Naive thymus-derived CD8-positive, alpha-beta T cell (primary cell): ENCODE measurements at places on chromosomes 7 and 10. TPM values are rescaled to one million over a fixed set of nuclear protein-coding genes. Genes with fewer than 3 reads are reported as not detected.

The VENTX gene
- total RNA-seq, result not detected

The KCNH2 gene
- total RNA-seq, result 1.3 TPM

The GCK gene
- 1.2 TPM for total RNA-seq

The SLC26A5 gene
- not detected for total RNA-seq

The CRYGN gene
- 0.39 TPM for total RNA-seq

- H3K36me3 ChIP-seq, result no peaks in the 10 kb centered on the region
- no peak for DNase-seq
- H3K4me1 ChIP-seq, result peaks cover 35% of the 10 kb centered on the region
- H3K4me3 ChIP-seq, result no peak overlapping the region
- H3K27me3 ChIP-seq, result no peaks in the 10 kb centered on the region
- H3K27ac ChIP-seq, result peak overlapping the region; percentile 85
These were observed 2.6 kb upstream of the CAMK2G start for GRCh38 chr10:73876971-73877370.

DNA sequence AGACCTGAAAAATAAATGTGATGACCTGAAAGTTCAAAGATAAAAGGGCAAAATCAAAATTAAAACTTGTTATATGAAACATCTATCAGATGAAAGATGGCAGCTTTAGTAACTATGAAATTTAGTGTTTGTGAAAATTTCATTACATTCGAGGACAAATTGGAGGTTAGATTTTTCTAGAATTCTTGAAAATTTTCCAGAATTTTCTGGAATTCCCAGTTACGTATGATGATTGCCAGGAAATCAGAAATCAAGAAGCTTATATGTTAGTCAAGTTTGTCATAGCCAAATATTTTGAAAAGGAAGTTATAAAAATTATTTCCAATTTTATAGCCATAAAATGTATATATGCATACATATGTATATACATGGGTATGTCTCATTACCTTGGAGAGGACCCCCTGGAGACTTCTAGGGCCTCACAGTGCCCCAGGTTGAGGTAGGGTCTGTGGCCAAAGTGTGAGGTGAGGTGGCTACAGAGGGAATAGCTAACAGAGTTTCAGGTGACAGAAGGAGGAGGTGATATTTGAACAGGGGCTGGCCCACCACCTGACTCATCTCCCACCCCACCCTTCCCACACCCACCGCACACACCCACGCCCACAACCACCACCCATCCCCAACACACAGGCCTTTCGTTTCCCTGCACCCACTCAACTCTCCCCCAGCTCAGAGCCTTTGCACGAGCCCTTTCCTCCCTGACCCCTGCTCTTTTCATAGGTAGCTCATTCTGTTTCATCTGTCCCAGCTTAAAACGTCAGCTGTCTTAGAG lies 21.5 kb downstream of the C10orf105 start:
- H3K27ac ChIP-seq, result peak overlapping the region; percentile 47
- no peak for DNase-seq
- peak overlapping the region; percentile 4 for H3K4me3 ChIP-seq
- peaks cover 49% of the 10 kb centered on the region for H3K4me1 ChIP-seq
- no peaks in the 10 kb centered on the region for H3K36me3 ChIP-seq

DNA sequence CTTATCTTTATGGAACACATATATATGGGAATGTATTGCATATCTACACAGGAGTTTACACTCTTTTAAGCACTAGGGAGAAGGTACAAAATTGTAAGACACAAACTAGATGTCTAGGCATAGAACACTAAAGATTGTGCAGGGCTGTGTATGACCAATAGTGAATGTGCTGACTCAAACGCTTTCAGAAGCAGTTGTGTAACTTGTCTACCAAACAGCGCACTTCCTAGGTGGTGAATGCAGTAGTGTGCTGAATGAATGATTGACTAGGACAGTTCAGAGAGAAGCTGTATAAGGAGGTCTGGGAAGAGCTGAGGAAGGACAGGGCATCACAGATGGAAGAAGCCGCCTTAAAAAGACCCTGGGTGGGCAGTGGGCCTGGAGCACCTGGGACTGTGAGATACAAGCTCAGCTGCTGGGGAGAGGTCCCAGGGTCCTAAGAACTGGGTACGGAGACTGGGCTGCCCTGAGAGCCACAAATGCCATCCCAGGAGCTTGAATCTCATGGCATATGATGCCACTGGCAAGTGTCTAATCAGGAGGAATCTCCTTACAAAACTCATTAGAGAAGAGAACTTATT lies 14.2 kb downstream of the CLRN3 start:
- no peak for DNase-seq
- H3K4me1 ChIP-seq, result peaks cover 2% of the 10 kb centered on the region
- H3K4me3 ChIP-seq, result no peak overlapping the region
- H3K27me3 ChIP-seq, result no peaks in the 10 kb centered on the region
- no peaks in the 10 kb centered on the region for H3K36me3 ChIP-seq
- peak overlapping the region; percentile 3 for H3K27ac ChIP-seq

DNA sequence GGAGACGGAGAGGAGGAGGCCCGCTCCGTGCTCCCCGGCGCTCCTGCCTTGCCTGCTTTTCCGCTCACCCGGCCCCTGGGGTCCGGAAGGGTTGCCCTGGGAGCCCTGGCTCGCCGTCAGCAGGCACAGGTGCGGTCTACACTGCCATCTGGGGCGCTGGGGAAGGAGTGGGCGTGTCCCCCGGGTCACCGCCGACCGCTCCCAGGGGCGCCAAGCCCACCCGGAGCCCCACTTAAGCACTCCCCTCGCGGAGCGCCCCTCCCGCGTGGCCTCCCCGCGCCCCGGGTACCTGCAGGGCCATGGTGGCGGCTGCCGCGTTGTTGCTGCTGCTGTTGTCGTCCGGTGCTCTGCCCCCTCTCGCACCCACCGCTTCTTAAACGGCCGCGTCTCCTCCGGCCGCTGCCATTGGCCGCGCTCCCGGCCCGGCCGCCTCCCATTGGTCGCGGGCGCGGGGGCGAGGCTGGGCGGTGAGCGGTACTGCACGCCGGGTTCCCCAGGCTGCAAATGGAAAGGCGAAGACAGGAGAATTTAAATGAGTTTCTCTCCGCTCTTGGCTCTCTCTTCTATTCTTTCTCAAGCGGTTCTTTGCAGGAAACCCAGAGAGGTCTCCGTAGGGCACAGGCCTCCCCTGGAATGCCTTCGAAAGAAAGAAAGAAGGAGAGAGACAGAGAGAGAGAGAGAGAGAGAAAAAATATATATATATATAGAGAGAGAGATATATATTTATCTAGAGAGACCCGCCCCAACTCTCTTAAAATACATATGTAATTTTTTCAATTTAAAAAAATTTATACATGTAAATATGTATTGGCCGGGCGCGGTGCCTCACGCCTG lies at the start of gene ACBD7:
ACBD7 (minus strand) TSS at position 349 of the 834 bp plus-strand sequence; CDS start at position 301, 48 bp downstream.
- H3K27ac ChIP-seq, result no peak within 1 kb of the TSS
- peak within 1 kb of the TSS; percentile 72 for H3K4me3 ChIP-seq
- no peaks in the 10 kb centered on the region for H3K36me3 ChIP-seq
- peak; percentile 76 for DNase-seq
- no peaks in the 10 kb centered on the region for H3K4me1 ChIP-seq
- H3K27me3 ChIP-seq, result no peaks in the 10 kb centered on the region

DNA sequence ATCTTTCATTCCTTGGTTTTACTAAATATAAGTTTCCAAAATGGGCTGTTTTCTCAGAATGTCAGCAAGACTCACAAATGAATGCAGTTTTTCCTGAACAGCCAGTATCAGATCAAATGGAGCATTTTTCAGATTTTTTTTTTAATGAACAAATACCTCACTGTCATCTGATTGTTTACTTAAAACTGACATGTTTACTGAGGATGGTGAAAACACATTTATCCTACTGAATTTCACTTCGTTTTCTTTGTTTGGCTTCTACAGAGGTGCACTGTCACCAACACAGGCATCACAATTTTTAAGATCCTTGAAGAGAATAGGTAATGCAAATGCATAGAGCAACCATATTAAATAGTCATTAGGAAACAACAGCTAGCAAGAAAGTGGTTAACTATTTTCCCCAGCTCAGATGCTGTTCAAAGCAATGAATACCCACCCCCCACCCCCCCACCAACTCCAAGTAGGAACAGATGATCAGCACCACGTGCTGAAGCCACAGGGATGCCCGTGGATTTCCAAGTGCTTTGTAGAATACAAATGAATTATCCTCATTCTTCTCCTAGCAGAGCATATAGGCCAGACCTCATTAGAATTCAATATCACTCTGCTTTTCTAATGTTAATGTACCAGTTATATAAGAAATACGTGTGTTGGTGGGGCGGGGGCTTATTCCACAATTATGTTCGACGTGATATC lies 205.9 kb downstream of the SKAP2 start:
- no peak overlapping the region for H3K4me3 ChIP-seq
- DNase-seq, result no peak
- H3K27ac ChIP-seq, result no peak overlapping the region
- H3K36me3 ChIP-seq, result no peaks in the 10 kb centered on the region
- peaks cover 6% of the 10 kb centered on the region for H3K27me3 ChIP-seq
- H3K4me1 ChIP-seq, result no peaks in the 10 kb centered on the region

GRCh38 chr7:137789215-137789882 lies 57.4 kb downstream of the DGKI start:
- no peak for DNase-seq
- H3K36me3 ChIP-seq, result no peaks in the 10 kb centered on the region
- H3K27me3 ChIP-seq, result peaks cover 39% of the 10 kb centered on the region
- H3K4me1 ChIP-seq, result no peaks in the 10 kb centered on the region
- no peak overlapping the region for H3K4me3 ChIP-seq

DNA sequence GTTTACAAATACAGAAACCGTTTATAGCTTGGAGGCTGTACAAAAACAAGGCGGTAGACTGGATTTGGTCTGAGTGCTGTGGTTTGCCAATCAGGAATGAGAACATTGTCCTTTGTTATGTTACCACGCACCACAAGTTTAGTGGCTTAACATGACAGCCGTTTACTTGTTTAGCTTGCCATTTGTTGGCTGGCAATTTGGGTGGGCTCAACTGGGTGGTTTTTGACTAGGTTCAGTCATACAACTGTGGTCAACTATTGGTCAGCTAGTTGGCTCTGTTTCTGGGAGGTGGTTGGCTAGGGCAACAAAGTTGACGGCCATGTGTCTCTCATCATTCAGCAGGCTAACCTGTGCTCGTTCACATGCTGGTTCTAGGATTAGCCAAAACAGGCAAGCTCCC lies 60.1 kb upstream of the SP8 start:
- DNase-seq, result no peak
- H3K27me3 ChIP-seq, result peaks cover 7% of the 10 kb centered on the region
- peaks cover 1% of the 10 kb centered on the region for H3K4me1 ChIP-seq

GRCh38 chr7:6398943-6399342 lies 48.8 kb downstream of the DAGLB start:
- DNase-seq, result no peak
- no peak overlapping the region for H3K27ac ChIP-seq
- H3K4me1 ChIP-seq, result peaks cover 47% of the 10 kb centered on the region
- no peak overlapping the region for H3K4me3 ChIP-seq
- peaks cover 5% of the 10 kb centered on the region for H3K36me3 ChIP-seq
